ENCODE measurements at places on chromosomes 3 and 15.

GRCh38 chr3:13451301-13451673 lies 28.8 kb upstream of the HDAC11 start:
- no peak for DNase-seq

DNA sequence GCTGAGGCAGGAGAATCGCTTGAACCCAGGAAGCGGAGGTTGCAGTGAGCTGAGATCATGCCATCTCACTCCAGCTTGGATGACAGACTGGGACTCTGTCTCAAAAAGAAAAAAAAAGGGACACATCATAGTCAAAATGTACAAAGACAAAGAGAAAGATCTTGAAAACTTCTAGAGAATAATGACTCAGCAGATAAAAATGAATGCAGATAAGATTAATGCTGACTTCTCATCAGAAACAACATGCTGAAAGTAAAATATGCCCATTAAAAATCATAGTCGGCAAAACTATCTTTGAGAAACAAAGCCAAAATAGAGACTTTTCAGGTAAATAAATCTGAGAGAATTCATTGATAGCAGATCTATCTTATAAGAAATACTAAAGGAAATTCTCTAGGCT lies 271.1 kb upstream of the GPR149 start:
- no peak for DNase-seq

DNA sequence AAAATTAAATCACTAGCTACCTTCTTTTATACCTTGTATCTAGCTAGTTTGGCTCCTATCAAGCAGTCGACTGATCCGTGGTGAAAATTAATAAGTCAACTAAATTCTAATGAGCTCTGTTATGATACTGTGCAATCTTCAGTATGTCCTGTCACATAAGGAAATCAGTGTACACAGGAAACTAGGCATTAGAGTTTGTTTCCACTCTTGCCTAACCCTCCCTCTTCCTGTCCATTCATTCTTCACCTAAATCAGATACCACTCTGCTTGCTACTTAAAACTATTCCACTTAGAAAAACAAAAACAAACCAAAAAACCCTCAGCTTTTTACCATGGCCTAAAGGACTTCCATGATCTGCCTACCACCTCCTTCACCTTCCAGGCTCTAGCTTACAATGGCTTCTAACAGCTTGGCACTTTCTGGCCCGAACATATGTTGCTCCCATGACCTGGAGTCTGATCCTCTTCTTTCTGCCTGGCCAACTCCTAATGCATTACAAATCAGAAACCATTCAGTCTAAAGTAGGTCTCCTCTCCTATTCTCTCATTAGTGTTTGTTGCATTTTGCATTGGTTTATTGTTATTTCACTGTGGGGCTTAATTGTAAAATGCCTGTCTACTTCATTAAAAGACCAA lies 7.9 kb downstream of the RFC4 start:
- DNase-seq: no peak

DNA sequence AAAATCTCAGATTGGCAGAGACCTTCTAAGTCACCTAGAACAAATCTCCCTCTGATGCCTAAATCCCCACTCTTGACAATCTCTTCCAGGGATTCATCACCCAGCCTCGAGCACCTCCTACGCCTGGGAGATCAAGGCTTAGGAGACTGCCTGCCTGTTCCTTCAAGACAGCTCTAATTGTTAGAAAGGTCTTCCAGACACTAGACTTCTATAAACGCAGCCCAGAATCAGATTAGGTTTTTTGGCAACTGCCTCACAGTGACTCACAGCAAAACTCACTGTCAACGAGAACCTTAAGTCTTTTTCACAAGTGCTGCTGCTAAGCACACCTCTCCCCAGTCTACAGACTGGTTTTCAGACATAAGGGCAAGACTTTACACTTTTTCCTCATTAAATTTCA lies 23.1 kb downstream of the SRGAP3 start:
- no peak for DNase-seq

GRCh38 chr15:81633889-81634288 lies 259.9 kb upstream of the TMC3 start:
- no peak for DNase-seq

DNA sequence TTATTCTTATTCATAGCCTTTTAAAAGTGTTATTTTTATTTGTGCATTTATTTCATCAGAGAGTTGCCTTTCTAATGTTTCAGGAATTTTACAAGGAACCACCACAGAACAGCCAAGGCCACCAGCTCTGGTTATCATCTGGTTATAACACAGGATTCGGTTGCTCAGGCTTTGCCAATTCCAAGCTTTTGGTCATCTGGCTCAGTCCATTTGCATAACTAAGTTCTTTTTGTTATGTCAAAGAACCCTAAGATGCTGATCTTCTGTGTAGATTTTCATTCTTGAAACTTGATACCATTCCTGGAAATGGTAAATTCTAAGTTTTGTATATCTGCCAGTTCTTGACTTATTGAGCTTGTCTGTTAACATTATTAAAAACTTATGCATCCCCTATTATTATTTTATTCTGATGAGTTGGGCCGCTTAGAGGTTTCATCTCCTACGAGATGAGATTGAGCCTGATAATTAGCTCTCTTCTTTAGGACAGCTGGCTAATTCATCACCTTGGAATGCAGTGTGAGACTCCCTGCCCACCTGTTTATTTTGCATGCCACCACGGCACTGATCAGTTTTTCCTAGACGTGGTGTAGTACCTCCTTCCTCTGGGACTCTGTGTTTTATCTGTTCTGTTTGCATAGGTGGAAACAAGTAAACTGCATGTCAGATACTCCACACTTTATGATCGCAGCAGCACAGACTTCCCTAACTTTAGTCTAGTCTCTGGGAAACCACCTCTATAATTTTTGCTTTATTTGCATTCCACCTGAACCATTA lies 264.8 kb downstream of the SLCO3A1 start:
- DNase-seq: no peak

DNA sequence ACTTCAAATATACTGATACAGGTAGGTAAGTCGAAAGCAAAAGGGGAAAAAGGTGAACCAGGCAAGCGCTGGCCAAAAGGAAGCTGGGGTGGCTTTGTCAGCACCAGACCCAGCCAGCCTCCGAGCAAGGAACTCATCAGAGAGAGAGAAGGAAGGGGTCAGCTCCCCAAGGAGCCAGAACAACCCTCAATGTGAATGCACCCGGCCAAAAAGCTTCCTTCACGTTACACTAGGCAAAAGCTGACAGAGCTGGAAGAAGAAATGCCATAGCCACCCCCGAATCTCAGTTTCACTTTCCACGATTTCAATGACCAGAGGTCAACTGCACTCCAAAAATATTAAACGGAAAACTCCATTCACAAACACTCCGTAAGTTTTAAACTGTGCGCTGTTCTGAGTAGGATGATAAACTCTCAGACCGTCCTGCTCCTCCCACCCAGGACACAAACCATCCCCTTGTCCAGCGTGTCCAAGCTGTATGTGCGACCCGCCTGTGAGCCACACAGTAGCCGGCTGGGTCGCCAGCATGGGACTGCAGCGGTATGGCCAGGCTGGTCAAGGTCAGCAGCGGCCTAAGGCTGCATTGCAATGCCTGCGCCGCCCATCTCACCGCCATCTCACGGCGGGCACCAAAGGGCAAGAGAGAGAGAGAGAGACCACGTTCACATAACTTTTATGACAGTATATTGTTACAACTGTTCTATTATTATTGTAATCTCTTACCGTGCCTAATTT lies 29.7 kb downstream of the CYFIP1 start:
- DNase-seq: no peak

DNA sequence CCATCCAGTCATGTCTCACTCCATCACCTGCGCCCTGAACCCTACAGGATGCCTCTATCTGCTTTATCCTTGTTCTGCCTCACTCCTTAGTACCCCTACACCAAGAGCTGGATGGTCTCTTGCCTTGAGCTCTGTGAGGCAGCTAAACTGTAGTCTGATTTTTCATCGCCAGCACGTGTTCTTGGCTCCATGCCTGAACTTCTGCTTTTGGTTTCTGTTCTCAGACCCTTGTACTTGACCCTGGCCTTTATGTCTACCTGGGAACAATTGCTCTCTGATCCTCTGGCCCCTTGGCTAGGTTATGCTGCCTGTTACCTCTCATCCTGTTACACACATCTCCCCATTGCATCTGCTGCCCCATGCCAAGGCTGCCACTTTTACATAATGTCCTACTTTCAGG lies 318.0 kb upstream of the LMCD1 start:
- no peak for DNase-seq
